ENCODE measurements at places on chromosomes 16 and 17.
A peak's percentile ranks its signal among the peaks of the same experiment; 100 is the strongest.

DNA sequence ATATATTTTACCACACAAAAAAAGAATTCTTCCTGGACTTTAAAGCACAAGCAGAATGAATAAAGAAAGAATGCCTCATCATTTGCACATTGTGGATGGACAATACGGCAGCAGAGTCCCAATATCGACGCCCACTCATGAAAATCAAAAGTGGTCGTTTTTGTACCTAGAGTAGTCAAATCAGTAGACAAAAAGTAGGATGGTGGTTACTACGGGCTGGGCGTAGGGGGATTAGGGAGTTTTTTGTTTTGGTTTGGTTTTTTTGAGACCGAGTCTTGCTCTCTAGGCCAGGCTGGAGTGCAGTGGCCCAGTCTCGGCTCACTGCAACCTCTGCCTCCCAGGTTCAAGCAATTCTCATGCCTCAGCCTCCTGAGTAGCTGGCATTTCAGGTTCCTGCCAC is 8.6 kb upstream of the CENPV start:
- no peak overlapping the region for H3K27ac ChIP-seq
- H3K4me3 ChIP-seq: no peak overlapping the region
- no peaks in the 10 kb centered on the region for H3K27me3 ChIP-seq
- DNase-seq: no peak
- no peaks in the 10 kb centered on the region for H3K36me3 ChIP-seq

DNA sequence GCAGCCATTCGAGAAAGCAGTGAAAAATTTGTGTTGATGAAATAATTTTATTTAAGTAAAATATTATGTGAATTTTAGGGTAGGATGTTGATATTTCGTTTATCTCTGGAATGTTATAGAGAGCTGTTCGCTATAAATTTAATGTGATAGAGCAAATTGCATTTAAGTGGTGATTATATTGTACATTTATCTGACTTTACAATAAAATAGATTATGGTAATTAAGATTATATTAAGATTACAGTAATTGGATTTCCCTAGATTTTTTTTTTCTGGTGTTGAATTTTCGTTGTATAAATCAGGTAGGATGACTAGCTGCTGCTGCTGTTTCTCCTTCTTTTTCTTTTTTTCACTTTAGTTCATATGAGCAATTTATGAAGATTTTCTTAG is 71.0 kb downstream of the AATF start:
- H3K27ac ChIP-seq: no peak overlapping the region
- H3K4me3 ChIP-seq: no peak overlapping the region
- peaks cover 30% of the 10 kb centered on the region for H3K36me3 ChIP-seq
- H3K27me3 ChIP-seq: no peaks in the 10 kb centered on the region
- H3K4me1 ChIP-seq: no peaks in the 10 kb centered on the region
- DNase-seq: no peak

- no peak for DNase-seq
- no peak overlapping the region for H3K27ac ChIP-seq
- no peak overlapping the region for H3K4me3 ChIP-seq
- H3K4me1 ChIP-seq: peaks cover 8% of the 10 kb centered on the region
Measured at GRCh38 chr16:59993101-59993500, 1259.0 kb upstream of the GOT2 start.

GRCh38 chr17:65633988-65634387 is 72.5 kb upstream of the AXIN2 start:
- no peaks in the 10 kb centered on the region for H3K27me3 ChIP-seq
- no peak overlapping the region for H3K27ac ChIP-seq
- H3K4me1 ChIP-seq: peaks cover 5% of the 10 kb centered on the region
- no peak overlapping the region for H3K4me3 ChIP-seq

GRCh38 chr17:47924785-47925677 is 16.3 kb upstream of the PNPO start:
- H3K27ac ChIP-seq: peak overlapping the region; percentile 73
- H3K36me3 ChIP-seq: peaks cover 60% of the 10 kb centered on the region
- DNase-seq: no peak
- H3K27me3 ChIP-seq: no peaks in the 10 kb centered on the region

GRCh38 chr16:19979638-19980037 is 94.1 kb downstream of the GPR139 start:
- H3K27ac ChIP-seq: no peak overlapping the region
- H3K4me1 ChIP-seq: no peaks in the 10 kb centered on the region
- no peak for DNase-seq

- H3K4me1 ChIP-seq: peaks cover 3% of the 10 kb centered on the region
- H3K27me3 ChIP-seq: no peaks in the 10 kb centered on the region
- H3K4me3 ChIP-seq: no peak overlapping the region
Measured at GRCh38 chr16:72241930-72242329, 70.0 kb upstream of the PMFBP1 start.

DNA sequence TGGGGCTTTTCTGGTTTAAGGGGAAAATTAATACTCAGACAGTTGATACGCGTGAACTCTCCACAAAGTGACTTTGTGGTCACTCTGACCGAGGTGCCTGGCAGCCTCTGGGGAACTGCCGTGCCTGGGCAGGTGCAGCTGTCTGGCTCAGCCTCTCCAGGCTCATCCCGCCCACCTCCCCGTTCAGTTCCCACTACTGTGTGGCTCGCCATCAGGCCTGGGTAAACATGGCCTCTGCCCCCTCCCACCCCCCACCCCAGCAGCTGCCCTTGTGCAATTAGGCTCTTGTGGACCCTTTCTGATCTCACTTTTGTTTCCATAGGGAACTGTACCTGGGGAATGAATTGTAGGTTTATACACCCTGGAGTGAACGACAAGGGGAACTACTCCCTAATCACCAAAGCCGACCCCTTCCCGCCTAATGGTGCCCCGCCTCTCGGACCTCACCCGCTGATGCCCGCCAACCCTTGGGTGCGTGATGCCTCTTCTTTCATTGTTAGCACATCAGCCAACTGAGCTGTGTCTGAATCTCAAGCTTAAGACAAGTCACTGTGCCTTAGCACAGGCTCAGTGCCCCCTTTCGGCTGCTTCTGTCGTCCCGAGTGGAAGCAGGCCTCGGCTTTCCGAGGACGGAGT is 27.8 kb downstream of the ZC3H18 start:
- no peak for DNase-seq
- H3K4me1 ChIP-seq: no peaks in the 10 kb centered on the region
- peaks cover 69% of the 10 kb centered on the region for H3K36me3 ChIP-seq
- no peak overlapping the region for H3K4me3 ChIP-seq
